ENCODE measurements at places on chromosomes 6 and 20.

DNA sequence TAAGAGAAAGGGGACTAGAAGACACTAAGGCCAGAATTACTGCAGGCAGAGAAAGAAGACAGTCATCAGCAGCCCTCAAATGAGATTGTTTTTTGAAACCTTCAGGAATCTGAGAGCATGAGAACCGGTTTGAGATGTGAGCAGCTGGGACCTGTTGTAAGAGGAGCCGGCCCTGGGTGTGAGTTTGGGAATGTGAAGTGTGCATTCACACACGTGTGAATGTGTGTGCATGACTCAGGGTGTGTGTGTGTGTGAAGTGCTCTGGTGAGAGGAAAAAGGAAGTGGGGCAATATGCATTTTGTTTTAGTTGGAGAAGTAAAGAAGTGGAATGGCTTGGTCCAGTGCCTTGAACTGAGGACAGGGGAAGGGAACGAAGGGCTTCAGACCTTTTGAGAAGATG is 4.3 kb downstream of the SCUBE3 start:
- DNase-seq, result no peak

DNA sequence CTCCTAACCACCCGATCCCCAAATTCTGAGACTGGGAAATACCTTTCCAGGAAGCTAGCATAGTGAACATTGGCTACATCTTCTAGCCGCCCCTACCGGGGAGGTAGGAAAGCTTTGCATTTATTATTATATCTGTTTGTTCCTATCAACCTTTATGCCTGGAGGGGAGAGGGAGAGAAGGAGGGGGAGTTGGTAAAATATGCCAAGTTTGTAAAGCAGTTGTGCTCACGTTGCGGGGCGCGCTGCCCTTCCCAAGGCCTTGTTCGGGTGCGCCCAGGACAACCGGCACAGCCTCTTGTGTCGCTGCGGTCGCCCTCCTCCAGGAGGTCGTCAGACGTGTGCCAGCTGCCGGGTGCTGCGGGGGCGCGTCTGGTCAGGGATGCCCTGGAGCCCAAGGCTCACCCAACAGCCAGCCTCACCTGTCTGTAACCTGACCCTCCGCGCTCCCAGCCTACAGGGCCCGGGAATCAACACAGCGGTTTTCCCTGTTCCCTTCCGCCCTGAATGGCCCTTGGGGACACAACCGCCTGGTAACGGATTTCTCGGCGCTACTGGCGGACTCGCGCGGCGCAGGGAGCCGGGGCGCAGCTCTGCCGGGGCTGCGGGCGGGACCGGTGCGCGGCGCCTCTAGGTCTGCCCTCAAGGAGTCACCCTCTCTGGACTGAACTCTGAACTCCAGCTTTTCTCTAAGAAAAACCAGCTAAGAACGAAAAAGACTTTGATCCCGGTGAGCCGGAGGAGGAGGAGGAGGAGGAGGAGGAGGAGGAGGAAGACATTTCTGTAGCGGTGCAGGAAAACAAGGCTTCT is 1.1 kb upstream of the OVOL2 start:
- no peak for DNase-seq

DNA sequence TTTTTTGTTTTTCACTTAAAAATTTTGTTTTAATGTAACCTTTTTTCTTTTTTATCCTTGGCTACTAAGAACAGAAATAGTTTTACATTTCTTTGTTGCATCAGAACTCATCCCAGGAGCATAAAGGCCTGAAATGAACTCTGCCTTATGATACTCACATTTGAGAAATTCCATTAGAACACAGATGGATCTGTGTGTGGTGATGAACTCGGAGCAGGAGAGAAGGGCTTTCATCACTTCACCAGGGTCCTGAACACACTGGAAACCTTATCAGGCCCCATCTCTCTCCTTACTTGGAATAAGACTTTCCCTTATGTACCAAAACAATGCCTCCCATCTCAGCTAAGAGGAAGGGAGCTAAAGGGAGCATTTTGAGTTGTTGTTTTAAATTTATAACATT is 139.4 kb downstream of the PHF3 start:
- DNase-seq, result no peak

DNA sequence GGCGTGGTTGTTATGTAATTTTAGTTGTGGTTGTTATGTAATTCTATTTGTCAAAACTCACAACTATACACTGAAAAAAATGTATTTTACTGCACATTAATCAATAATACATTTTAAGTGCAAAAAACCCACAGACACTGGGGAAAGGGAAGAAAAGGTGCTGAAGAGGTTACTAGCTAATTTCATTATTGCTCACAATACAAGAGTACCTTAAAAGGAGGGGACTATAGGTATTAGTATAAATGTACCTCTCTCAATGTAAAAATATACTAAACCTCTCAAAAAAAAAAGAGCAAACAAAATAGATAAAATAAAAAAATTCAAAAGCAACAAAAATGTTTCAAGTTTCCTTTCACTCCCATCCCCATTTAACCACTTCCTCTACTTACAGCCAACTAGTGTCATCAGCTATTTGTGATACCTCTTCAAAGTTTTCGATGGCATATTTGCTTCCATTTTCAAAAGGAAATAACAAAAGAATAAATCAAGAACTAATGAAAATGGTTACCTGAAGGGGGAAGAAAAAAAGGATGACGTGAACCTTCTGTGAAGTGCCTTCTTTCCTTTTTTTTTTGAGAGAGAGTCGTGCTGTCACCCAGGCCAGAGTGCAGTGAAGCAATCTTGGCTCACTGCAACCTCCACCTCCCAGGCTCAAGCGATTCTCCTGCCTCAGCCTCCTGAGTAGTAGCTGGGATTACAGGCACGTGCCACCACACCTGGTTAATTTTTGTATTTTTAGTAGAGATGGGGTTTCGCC is 30.2 kb downstream of the RANBP9 start:
- no peak for DNase-seq

GRCh38 chr20:63738687-63739129 is 868 bp upstream of the SLC2A4RG start:
- no peak for DNase-seq

DNA sequence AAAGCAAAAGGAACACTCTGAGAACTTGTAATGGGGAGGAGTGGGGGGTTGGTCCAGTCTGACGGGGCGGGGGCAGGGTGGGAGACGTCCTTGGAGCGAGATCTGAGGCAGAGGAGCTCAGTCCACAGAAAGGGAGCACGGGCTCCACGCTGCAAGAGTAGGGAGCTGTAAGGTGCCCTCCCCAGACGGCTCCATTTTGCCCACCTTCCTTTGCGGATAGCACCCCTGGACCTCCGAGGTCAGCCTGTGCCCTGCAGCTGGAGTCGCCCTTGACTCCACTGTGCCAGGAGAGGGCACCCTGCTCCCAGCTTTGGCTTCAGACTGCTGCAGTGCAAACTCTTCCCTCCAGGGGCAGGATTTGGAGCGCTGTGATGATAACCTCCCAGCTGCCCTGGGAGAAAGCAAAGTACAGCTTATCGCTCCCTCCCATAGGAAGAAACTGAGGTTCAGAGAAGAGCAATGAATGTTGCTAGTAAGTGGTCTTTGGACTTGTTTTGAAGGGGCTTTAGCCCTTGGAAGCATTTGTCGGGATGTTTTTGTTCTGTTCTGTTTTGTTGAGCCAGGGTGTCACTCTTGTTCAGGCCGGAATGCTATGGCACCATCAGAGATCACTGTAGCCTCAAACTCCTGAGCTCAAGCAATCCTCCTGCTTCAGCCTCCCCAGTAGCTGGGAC is 9.5 kb upstream of the AHCY start:
- peak; percentile 77 for DNase-seq

DNA sequence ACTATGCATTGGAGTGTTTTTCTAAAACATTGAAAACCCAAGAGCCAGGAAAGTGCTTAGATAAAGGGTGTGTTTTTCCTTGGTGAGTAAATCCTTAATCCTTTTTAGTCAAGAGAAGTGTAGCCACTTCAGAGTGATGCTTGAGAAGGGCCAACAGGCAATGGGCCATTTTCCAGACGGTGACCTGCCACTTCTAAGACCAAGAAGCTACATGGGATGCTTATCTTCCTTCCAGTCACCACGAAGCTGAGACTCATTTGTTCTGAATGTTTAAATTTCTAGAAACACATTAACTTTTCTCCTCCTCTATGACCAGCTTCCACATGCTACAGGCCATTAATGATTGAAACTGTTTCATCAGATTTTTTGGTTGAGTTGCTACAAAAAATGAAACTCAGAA is 34.4 kb upstream of the NHSL1 start:
- no peak for DNase-seq

GRCh38 chr6:110810896-110811586 is 4.2 kb downstream of the CDK19 start:
- DNase-seq, result no peak

GRCh38 chr6:75334266-75335040 is 49.9 kb upstream of the TMEM30A start:
- DNase-seq, result no peak

DNA sequence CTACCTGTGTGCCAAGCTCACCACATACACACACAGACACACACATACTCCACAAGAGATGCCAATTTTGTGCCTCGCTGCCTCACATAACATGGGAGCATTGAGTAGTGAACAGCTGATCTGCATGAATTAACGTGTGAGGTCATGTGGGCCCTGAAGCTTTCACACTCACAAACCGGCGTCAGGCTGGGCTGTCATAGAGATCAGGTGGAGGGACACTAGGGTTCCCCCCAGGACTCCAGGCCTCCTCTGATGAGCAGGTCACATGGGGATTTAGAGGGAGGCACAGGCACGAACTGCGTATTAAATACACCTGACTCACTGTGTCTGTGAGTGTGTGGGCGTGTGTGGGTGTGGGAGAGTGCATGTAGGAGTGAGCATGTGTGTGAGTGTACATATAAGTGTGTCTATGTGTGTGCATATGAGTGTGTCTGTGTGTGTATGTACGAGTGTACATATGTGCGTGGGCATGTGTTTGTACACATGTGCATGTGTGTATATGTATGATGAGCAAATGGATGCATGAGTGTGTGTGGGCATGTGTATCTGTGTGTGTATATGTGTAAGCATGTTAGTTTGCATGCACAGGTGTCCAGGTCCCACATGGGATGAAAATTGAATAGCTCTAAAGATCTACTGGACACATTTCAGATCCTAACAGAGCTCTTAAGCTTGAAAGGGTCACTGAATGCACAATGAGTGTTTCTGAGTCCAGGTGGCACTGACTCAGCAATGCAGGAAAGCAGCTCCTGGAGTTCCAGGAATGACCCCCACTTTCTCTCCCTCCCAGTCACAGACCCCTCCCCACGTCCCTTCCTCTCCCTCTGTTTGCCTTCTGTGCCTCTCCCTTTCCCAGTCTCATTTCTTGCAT is 336.6 kb downstream of the PREX1 start:
- DNase-seq, result no peak

- DNase-seq, result no peak
Measured at GRCh38 chr6:1412901-1413300, 23.5 kb downstream of the FOXF2 start.

All from smooth muscle cell of the brain vasculature (primary cell).